ENCODE measurements at places on chromosomes 11 and 22.

- DNase-seq, result no peak
These were observed 22.4 kb downstream of the DUSP8 start for GRCh38 chr11:1549338-1550330.

GRCh38 chr11:128804481-128804880, 62.6 kb downstream of the KCNJ1 start:
- no peak for DNase-seq

DNA sequence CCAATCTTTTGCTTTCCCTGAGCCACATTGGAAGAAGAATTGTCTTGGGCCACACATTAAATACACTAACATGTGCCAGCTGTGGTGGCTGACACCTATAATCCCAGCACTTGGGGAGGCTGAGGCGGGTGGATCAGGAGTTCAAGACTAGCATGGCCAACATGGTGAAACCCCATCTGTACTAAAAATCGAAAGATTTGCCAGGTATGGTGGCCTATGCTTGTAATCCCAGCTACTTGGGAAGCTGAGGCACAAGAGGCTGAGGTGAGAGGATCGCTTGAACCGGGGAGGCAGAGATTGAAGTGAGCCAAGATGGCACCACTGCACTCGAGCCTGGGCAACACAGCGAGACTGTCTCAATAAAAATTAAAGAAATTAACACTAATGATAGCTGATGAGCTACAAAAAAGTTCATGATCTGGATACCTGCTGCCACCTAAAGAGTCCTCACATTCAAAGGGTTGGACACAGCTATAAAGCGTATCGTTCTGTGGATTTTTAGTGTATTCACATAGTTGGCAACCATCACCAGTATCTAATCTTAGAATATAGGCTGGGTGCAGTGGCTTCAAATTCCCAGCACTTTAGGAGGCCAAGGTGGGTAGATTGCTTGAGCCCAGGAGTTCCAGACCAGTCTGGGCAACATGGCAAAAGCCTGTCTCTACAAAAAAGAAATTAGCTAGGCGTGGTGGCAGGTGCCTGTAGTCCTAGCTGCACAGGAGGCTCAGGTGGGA, 3.4 kb upstream of the LDHC start:
- peak; percentile 37 for DNase-seq

GRCh38 chr11:123178186-123178585, 16.9 kb downstream of the CLMP start:
- DNase-seq, result no peak

DNA sequence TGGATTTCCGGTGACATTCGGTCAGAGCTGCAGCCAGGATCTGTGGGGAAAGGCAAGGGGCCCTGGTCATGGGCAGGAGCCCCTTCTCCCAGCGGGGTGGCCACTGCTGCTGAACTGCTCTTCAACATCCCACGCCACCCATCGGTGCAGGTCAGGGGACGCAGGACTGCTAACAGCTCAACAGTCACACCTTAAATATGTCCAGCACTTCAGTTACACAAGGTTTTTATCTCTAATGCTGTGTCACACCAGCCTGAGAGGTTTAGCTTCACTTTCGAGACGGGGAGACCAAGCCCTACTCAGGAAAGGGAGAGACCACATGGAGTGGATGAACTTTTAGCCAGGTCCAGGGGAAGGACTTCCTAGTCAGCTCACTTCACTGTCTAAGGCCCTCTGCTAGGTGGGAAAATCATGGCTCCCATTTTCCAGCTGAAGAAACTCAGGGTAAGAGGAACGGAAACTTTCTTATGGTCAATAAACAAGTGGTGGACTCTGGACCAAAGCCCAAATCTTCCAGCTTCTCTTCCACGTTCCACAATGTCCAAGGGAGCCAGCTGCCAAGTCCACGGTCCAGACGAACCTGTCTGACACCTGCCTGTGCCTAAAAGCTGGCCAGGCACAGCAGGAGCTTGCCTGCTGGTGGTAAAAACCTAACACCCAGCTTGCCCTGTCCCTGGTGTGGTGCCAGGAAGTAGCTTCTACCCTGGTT, 21.0 kb upstream of the CHADL start:
- DNase-seq, result no peak
